ENCODE measurements at places on chromosomes 7 and 10.
A peak's percentile ranks its signal among the peaks of the same experiment; 100 is the strongest.

DNA sequence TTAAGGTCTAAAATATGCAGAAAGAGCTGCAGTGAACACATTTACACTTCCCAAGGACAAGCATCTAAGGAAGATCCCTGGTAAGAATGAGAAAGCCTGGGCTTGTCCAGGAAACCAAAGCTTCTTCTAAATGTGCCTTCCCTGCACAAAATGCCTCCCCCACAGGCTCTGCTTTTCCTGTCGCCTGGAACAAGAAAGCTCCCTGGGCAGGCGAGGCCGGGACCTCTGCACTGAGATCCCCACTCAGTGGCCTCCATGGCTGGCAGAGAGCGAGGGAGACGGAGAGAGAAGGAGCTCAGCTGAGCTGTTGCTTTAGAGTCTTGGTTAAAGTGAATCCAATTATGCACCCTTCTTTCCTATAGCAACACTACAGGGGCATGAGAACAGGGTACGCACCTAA lies 75.6 kb downstream of the AMZ1 start:
- no peak for DNase-seq

DNA sequence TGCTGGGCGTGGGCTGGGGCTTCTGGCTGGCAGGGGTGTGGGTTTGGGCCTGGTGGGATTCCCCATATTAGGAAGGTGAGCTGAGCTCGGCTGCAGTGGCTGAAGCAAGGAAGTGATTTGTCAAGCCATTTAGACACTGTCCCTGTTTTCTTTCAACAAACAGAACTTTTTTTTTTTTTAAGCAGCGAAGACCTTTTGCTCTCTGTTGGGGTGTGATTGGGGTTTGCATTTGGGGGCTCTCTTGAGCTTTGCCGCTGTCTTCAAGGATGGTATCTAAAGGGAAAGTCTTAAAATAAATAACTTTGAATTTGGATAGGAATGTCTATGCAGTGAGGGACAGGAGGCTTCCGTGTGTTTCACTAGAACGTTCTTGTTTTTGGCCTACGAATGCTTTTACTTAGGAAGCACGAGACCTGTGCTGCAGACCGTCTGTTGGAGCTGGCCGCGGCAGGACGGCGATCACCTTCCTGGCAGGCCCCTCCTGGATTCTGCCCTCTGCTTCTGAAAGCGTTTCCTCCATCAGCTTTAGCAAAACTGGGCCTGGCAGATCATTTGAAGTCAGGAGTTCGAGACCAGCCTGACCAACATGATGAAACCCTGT lies 43.9 kb downstream of the FOXK1 start:
- DNase-seq, result no peak

DNA sequence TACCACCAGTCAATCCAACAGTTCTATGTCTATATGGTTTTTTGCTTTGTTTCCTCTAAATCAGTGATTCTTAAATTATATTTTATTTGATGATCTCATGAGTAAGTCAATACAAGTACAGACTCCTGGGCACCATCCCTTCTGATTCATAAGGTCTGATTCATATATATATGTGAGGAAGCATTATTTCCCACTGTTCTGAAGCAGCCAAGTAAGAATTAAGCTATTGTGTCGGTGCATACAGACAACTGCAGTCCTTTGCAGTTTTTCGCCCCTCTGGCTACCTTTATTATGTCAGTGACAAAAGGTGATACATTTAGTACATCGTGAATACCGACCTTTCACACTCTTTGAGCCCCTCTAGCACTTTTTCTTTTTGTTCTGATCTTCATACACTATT lies 1079.6 kb upstream of the C7orf33 start:
- DNase-seq, result no peak

GRCh38 chr10:117130862-117131375 lies 7.2 kb downstream of the VAX1 start:
- no peak for DNase-seq

DNA sequence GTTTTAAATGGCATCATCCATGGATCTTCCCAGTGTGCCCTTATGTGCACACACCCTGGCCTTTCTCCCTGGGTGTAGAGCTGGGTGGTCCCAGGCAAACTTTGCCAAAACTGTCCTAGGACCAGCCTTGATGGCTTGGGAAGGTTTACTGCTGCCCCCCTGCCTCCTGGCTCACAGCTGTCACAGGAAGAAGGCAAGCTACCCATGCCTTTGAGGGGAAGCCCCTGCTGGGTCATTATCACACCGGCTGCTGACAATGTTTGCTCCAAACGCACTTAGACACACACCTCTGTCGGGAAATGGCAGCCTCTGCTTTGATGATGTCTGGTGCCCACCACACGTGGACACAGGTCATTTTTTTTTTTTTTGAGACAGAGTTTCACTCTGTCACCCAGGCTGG lies 25.2 kb upstream of the FIGNL1 start:
- no peak for DNase-seq

DNA sequence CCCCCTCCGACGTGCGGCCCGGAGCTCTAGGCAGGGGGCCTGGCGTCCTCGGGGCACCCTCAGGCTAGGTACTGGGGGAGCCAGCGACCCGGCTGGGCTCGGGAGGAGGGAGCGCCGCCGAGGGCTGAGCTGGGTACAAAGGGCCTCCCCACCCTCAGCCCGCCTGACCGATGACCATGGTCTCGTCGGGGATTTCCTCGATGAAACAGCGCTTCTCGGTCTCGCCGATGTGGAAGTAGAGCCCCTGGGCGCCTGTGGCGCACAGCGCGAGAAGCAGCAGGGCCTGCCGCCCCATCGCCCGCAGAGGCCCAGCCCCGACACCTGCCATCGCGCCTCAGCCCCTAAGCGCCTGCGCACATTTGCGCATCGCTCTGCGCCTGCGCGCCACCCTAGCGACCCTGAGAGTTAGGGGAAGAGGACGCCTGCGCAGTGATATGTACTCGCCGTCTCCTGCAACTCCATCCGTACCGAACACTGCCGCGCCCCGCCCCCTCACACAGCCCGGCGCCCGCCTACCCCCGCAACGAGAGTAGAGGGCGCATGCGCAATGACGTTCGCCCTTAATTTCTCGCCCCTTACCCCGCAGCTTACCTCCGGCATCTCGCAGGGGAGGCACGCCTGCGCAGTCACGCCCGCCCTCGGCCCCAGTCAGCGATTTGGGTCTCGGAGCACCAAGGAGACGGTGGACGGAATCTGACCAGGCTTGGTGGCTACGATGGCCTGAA lies at the start of gene TMED4:
Gene TMED4 (minus strand): TSS at position 353 of the 725 bp plus-strand sequence. CDS start 25 bp downstream, at position 328.
- DNase-seq, result peak; percentile 99

DNA sequence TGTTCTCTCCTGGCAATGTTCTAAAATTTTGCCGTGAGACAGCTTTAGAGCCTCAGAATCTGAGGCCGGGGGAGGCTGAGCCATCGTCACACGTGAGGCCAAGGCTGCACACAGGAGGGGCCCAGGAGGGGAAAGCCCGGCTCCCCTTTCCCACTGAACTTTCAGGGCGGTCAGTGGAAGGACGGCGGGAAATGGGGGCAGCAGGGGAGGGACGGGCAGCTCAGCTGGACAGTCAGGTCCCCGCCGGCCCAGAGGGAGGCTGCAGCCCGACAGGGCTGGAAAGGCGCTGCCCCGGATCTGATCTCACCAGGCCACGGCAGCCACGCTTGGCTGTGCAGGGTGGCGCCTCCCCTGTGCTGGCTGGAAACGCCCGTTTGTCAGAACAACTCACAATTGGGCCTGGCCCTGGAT lies 43.3 kb upstream of the ADGRA1 start:
- no peak for DNase-seq

- DNase-seq, result no peak
Measured at GRCh38 chr10:125392154-125392553, 231.8 kb upstream of the CTBP2 start.

DNA sequence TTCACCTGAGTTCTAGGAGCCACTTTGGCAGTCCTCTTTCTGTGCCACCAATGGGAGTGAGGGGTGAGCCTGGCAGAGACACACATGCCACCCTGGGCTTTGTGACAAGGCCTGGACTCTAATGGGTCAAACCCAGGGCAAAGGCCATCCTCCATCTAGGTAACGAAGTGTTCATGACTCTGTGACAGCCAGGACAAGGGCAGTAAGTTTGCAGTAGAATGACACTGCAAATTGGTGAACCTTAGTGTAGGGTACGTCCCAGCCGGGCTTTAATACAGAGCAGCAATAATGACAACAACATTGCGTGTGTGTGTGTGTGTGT lies 43.3 kb downstream of the PAPSS2 start:
- no peak for DNase-seq

GRCh38 chr7:154541606-154542005 lies 461.3 kb downstream of the PAXIP1 start:
- DNase-seq, result no peak

DNA sequence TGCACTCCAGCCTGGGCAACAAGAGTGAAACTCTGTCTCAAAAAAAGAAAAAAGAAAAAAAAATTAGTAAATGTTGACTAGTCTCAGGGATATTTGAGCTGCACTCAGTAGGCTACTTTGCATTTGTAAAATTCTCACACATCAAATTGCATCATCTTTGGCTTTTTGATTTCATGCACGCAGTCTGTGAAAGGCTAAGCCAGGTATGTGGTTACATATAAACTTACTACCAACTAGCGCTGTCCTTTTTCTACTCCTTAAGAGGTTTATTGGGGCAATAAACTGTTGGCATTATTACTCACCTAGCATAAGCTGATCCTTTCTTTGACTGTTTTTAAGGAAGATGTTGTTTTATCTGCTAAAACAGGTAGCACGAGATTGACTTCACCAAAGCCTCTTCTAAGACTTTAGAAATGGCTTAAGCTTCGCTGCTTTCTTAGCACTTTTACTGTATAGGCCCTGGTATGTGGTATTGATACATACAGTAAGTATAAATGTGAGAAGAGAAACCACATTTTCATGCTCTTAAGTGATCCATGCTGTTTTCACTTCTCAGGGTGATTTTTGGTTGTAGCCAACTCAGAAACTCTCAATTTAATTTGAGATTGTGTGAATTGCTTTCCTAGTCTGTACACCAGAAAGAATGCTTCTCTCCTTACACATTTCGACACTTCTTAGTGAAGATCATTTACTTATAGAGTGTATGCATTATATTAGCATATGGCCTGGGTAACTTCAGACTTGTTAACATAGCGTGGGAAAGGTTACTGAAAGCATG lies 323.9 kb downstream of the AUTS2 start:
- no peak for DNase-seq

- no peak for DNase-seq
Measured at GRCh38 chr10:94780844-94781243, 18.4 kb downstream of the CYP2C19 start.

GRCh38 chr7:157816526-157817250 lies 479.9 kb downstream of the DNAJB6 start:
- no peak for DNase-seq

- DNase-seq, result peak; percentile 8
Measured at GRCh38 chr10:42952931-42953683, 123.8 kb upstream of the RET start.

- DNase-seq, result no peak
Measured at GRCh38 chr10:61323726-61324125, 129.5 kb downstream of the TMEM26 start.

- DNase-seq, result no peak
Measured at GRCh38 chr7:68306692-68307107, 1291.6 kb upstream of the AUTS2 start.

- no peak for DNase-seq
Measured at GRCh38 chr10:68800211-68800610, 27.1 kb upstream of the STOX1 start.

DNA sequence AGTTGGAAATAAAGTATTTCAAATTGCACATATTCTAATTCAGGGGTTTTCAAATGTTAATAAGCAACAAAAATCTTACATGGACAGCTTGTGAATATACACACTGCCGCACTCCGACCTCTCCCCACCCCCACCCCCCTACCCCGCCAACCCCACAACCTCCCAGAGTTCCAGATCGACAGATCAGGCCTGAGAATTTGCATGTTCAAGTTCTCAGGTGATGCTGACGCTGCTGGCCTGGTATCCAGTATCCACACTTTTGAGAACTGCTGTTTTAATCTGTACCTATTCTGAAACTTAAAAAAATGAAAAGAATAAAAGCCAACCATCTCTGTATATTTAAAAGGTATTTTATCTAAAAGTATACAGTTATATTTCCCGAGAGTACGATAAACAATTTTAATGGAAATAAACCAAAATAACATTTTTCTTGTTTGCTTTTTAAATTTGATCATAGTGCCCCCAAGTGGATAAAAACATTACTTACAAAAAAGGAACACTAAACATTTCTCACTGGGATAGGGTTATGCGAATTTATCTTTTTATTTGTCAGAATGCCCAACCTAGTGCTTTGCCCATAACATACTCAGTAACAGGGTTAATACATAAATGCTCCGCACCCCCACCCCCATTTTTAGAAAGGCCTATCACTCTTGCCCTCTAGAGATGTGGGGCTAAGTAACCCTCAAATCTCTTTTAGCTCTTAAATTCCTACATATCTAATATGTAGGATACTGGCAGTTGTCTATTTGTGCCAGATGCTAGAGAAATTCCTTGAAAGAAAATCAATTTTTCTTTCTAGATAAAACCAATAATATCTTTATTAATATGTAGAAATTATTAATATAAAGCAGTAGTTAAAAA lies 166.3 kb downstream of the RNF133 start:
- DNase-seq, result no peak

- no peak for DNase-seq
Measured at GRCh38 chr7:117835016-117835664, 38.1 kb downstream of the CTTNBP2 start.

- DNase-seq, result no peak
Measured at GRCh38 chr7:80643336-80643915, 5.0 kb downstream of the CD36 start.

DNA sequence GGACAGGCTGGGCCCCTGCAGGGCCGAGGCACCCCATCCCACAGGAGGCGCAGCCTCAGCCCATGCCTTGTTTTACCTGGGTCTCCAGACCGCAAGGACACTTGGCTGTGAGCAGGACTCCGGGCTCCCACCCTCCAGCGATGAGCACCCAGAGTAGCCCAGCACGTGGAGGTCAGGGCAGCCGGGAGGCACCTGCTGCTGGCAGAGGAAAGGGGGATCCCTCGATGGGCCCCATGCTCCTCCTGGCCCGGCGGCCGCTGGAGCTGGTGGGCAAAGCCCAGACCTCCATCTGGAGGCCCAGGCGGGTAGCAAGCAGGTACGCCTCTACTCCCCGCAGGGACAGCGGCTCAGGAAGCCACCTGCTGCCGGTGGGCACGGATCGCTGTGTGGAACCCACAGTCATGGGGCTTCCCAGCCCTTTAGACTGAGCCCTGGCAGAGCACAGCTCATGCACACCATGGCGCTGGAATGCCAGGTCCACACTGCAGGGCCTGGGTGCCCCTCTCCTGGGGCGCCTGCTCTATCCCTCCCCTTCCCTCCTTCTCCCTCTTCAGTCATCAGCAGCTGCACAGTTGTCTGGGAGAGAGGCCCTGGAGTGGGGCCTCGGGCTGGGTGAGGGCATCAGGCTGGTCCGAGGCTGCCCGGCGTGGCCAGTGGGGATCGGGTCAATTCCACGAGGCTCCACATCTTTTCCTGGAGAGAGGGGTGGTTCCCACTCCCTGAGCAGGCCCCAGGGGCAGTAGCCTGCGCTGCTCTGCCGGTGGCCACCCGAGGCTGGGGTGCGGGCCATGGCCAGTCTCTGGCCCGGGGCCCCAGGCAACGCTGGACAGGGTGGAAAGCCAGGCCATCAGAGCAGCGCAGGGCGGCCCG lies 65.7 kb downstream of the PWWP2B start:
- DNase-seq, result no peak

Data from colonic mucosa (tissue), 4 donors.